A673 (cell line): ENCODE measurements at places on chromosomes 16 and 17. TPM values are rescaled to one million over a fixed set of nuclear protein-coding genes. Genes with fewer than 3 reads are reported as not detected.
A peak's percentile ranks its signal among the peaks of the same experiment; 100 is the strongest.

DNA sequence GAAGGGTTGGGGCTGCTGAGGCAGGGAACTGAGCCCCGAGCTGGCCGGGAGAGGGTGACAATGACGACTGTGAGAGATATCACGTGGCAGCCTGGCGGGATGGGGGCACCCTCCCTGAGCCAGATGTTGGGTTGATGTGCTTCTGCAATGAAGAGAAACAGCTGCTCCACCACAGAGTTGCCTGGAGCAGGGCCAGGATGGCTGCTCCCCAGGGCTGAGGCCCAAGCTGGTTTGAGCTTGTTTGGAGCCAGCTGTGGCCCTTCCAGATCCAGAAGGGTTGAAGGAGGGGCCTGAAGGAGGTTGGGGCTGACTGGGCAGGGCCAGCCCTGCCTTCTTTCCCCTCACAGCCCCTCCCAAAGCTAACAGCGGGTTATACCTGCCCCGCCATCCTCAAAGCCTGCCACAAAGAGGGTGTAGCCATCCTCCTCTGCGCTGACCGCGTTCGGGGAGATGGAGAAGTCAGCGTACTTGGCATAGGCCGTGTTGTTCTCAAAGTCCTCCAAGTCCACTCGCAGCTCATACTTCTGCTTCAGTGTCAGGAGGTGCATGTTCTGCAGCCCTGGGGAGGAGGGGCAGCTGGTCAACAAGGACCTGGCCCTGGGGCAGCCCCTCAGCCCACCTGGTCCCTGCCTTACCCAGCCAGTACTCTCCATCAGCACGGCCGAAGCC, 2.1 kb downstream of the MFAP4 start:
- peak; percentile 93 for DNase-seq

DNA sequence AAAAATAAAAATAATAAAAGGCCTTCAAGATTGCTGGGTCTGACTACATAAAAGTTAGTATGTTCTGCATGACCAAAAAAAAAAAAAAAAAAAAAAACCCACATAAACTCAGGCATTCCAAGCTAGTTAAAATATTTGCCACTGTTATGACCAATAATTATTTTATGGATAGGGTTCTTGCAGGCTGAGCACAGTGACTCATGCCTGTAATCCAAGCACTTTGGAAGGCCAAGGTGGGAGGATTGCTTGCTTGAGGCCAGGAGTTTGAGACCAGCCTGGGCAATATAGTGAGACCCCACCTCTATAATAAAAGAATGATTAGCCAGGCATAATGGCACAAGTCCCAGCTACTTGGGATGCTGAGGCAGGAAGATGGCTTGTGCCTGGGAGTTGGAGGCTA, 8.1 kb downstream of the SCNN1B start:
- DNase-seq = no peak

- no peak for DNase-seq
These were observed 1.5 kb downstream of the NUDT16L1 start for GRCh38 chr16:4694642-4695451.

DNA sequence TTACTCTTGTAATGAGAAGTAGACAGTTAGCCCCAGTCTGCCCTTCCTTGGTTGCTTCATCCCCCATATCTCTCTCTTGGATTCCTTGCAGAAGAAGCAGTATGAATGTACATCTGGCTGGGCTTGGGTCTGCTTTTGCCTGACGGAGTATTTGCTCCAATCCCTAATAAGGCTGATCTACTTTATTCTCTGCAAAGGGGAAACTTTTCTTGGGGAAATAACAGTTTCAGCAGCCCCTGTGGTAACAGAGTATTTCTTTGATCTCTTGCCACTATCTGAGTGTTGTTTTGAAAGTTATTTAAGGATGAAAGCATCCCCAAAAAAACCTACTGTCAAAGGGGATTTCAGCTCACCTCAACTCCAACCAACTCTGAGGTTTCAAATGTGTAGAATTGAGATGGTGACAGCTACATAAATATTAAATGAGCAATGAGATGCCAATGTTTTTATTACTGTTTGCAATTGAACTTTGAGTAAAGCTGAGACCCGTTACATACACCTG, 168.9 kb upstream of the NOG start:
- no peak for DNase-seq

GRCh38 chr16:3745751-3746355, 28.5 kb upstream of the TRAP1 start:
- no peak for DNase-seq

GRCh38 chr17:81249223-81250040, 10.3 kb downstream of the NDUFAF8 start:
- DNase-seq = no peak

DNA sequence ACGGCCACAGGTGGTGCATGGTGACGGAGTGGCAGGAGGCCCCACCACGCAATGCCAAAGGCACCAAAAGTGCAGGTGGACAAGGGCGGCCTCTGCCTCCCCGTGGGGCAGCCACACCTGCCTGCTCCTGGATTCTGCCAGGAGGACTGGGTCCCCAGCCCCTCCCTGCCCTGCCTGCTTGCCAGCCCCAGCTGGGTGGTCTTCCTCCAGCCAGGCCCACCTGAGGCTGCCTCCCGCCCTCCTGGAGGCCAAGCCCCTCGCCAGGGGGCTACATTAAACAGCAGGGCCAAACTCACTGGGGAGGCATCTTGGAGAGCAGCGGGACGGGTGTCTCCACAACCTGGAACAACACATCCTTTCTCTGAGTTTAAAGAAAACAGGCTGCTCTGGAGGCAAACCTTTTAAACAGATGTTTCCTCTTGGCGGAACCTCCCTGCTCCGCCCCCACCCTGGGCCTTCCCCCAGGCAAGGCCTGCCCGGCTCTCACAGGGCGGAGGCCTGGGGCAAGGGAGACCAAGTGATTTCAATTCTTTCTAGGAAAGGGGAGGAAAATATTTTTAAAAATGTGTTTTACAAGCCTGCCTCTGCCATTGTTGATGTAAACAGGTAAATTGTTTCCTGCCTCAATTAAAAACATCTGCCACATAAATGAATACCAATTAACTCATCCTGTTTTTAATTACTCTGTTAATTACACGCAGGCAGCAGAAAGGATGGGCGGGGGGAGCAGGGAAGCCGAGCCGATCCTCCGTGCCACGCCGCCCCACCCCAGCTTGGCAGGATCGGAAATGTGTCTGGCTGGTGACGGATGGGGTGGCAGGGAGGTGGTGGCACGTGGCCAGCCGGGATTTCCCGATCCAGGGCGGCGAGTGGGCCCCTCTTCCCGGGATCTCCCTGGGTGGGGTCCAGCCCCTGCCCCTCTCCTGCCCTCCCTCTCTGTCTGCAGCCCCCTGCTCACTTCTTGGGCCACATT, 54.4 kb upstream of the PABPN1L start:
- peak; percentile 91 for DNase-seq

DNA sequence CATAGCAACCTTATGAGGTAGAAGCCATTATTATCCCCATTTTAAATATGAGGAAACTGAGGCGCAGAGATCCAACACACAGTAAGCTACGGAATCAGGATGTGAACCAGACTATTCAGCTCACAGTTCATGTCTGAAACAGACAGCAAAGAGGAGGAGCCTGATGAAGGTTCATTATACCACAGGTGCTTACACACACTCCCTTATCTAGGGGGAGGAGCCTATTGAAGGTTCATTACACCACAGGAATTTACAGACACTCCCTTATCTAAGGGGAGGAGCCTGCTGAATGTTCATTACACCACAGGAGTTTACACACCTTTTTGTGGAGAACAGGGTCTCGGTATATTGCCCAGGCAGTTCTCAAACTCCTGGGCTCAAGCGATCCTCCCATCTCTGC, 21.9 kb downstream of the C16orf95 start:
- DNase-seq = peak; percentile 38

DNA sequence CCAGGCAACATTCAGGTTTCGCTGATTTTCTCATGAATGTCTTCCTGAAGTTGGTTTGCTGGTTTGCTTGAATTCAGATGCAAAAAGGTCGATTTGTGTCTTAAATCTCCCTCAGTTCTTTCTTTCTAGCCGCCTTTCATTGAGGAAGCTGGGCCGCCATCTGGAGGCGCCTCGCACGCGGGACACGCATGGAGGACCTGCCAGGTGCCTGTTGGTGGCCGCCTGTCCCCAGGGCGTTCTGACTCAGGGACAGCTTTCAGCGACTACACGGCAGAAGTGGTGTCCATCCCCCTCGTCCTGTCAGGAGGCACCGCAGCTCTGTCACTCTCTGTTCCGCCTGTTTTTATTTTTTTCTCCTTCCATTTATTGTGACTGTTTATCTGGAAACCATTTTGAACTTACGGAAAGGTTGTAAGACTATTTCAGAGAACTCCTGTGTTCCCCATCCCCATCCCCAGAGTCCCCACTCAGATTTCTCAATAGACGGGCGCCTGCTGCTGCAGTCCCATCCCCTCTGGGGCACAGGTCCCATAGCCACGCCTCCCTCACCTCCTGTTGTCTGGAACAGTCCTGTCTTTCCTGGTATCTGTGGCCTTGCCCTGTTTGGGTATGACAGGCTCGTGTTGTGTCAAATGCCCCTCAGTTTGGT, 33.2 kb downstream of the COX4I1 start:
- DNase-seq = no peak

DNA sequence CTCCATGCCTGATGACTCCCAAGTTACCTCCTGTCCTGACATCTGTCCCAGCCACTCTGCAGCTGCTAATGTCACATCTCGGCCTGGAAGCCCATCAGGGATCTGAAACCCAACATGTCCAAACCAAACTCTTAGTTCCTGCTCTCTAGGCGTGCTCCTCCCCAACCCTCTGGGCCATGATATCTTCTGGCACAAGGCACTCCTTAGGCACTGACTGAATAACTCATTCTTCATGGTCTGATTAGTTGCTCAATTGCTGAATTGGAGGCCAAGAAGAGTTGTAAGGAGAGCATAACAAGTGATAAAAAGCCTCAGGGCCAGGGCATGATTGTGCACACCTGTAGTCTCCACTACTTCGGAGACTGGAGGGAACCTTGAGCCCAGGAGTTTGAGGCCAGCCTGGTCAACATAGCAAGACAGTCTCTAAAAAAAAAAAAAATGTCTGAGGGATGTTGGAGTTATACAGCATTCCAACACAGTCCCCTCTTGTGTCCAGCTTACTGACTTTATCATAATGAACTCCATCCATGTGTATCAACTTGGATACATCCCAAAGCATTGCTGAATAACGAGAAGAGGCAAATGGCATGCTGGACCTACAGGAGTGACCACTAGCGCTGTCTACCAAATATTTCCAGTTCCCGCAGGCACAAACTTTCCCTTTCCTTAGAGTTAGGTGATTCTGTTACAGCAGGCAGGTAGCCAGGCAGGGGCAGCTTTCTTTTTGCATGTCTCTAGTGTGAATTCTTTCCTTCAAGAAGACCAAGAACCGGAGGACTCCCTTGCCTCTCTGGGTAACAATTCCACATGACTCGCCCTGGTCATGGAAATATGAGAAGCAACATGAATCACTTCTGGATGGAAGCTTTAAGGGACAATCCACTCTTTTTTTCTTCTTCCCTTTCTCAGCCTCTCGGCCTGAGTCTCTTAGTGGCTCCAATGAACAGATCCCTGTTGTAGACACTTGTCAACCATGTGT, 18.1 kb upstream of the SHCBP1 start:
- no peak for DNase-seq

DNA sequence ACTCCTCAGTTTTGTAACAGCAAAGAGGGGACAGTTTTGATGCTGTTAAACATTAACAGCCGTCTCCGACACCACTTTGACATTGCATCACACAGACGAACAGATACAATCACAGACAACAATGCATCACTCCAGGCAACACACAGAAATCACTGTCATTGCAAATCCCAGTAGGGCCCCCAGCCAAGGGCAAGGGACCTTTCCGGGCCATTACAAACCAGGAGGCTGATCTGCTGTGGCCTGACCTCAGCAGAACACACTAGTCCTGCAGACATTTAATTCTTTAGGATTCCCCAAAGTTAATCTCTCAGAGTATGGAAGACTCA, 136.2 kb upstream of the RCVRN start:
- no peak for DNase-seq

- DNase-seq = no peak
These were observed 111.8 kb downstream of the IRX3 start for GRCh38 chr16:54174750-54175149.

DNA sequence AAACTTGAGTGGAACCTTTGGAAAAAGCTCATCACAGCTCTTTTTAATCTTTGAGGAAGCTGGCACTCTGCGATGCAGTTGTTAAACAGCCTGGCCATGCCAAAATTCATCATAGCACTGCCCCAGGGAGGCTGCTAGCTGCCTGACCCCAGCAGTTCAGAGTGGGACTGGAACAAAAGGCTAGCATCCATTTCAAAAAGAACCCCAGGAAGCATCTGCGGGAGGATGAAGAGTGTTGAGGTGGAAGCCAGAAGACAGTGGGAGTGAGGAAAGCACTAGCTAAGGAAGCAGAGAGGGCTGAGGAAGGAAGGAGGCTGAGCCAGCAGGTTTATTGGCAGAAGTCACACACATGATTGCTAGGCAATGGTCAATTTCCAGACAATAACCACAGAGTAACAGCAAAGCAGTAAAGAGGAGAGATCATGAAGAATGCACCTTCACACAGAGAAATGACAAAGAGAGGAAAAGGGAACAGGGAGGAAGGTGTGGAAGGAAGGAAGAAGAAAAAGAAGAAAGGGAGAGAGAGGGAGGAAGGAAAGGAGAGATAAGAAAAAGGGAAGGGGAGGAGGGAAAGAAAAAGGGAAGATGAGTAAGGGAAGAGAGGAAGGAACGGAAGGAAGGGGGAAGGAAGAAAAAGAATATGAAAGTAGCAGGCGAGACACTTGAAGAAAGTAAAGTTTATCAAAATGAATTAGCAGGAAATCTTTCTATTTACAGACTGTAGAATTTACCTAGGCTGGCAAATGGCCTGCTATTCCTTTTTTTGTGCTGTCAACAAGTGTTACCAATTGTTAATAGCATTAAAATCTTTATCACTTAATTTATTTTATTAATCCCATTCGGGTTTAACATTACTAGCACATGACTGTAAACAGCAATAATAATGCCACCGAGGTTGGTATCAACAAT, 270.0 kb upstream of the PSMD7 start:
- no peak for DNase-seq

DNA sequence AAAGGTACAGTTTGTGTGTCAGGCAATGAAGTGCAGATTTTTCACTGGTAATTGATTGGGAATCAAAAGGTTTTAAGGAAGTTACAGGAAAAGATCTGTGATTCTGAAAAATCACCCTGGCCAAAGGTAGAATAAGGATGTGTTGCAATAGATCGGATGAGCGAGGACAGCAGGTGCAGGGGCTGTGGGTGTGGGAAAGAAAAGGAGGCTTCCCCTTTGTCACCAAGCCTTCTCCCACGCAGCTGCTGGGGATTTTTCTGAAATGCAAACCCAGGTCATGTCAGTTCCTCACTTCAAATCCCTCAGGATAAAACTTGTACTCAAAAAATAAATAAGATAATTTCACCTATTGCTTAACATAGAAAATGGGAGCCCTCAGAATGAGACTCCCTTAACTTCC, 47.9 kb upstream of the ARHGAP17 start:
- DNase-seq = no peak

- no peak for DNase-seq
These were observed 33.1 kb upstream of the LGALS9 start for GRCh38 chr17:27597783-27598320.

GRCh38 chr16:70683146-70683944, 2.5 kb downstream of the MTSS2 start:
- DNase-seq = no peak

GRCh38 chr17:19708431-19709175, 7.8 kb downstream of the SLC47A2 start:
- DNase-seq = no peak

The ELP5 gene
- total RNA-seq = 123 and 128 TPM in 2 replicates

The ABAT gene
- 6.9 and 8.6 TPM in 2 replicates for total RNA-seq

The LGALS9B gene
- total RNA-seq = not detected in 2 replicates

The CMTM2 gene
- not detected in 2 replicates for total RNA-seq

The SKAP1 gene
- not detected in 2 replicates for total RNA-seq

The C17orf113 gene
- 0.41 and 0.72 TPM in 2 replicates for total RNA-seq
